Inflammatory macrophage treated with lipopolysaccharide for 1 hour (primary cell): ENCODE measurements at places on chromosomes 7 and 10.

- DNase-seq = no peak
Observed at GRCh38 chr7:135180122-135180521, 9.6 kb upstream of the CYREN start.

- DNase-seq = no peak
Observed at GRCh38 chr10:84176351-84176750, 2.8 kb downstream of the GPR15LG start.

GRCh38 chr10:84108797-84109196 is 30.5 kb upstream of the GHITM start:
- no peak for DNase-seq

GRCh38 chr7:38819463-38819862 is 89.5 kb downstream of the VPS41 start:
- DNase-seq = no peak

DNA sequence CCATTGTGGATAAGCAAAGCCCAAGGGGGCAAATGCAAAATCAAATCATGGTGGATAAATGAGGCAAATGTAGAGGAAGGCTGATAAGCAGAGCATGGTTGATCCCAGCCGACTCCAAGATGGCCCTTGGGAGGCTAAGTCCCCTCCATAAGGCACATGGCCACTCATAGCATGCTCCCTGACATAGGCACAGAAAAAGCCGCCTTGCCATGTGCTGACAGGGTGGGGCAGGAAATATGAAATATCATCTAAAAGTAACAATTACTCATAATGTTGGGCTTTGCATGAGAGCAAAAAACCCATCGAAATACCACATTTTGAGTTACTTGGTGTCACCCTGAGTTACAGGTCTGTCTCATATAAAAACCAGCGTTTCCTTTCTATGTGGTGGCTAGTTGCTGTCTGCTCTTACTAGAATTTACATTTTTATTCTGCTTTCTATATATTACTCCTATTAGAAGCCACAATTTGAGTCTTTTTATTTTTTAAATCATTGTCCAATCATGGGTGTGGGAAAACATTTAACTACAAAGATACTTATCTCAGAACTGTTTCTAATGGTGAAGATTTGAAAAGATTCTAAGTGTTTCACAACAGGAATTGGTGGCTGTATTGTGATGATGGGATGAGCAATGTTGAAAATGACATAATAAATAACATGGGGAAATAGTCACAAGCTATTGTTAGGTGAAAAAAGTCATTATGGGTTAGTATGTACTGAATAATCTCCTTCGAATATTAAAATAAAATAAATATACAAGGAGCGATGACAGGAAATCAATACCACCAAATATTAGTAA is 102.7 kb downstream of the CUBN start:
- peak; percentile 91 for DNase-seq
